ENCODE measurements at places on chromosomes 1 and 21.

DNA sequence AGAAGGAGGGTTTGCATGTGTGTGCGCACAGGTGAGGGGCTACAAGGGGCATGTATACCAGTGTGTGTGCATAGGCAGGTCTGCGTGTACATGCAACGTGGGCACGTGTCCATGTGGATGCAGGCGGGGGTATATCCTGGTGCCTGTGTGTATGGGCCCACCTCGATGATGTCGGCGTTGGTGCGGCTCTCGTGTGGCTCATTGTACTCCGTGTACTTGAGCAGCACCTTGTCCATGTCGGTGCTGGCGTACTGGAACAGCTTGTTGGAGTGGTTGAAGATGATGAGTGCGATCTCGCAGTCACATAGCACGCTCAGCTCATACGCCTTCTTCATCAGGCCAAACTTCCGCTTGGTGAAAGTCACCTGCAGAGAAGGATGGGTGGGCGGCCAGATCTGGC is 18.3 kb downstream of the MEF2D start:
- no peak for DNase-seq

- peak; percentile 40 for DNase-seq
These were observed 29.1 kb downstream of the KNCN start for GRCh38 chr1:46522184-46522968.

- DNase-seq = no peak
These were observed 1369.4 kb upstream of the PRMT6 start for GRCh38 chr1:105686874-105687690.

GRCh38 chr1:62386351-62387121 is 50.3 kb upstream of the USP1 start:
- peak; percentile 51 for DNase-seq

DNA sequence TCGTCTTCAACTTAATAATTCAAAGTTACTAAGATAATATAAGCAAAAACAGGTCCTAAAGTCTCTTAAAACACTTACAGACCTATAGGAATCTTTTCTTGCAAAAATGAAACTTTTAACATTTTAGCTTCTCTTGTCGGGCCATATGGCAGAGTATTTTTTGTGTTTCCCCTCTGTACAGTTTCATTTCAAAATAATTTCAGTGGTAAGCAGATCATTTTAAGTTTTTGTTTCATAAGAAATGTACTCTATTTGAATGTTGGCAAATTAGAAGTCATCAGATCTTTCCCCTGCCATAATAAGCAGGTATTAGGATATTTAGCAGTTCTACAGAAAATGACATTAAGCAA is 37.9 kb downstream of the RGL1 start:
- DNase-seq = no peak

- DNase-seq = no peak
These were observed 16.7 kb upstream of the ACTRT2 start for GRCh38 chr1:3004285-3005205.

GRCh38 chr1:230821346-230821745 is 47.0 kb downstream of the C1orf198 start:
- DNase-seq = no peak

DNA sequence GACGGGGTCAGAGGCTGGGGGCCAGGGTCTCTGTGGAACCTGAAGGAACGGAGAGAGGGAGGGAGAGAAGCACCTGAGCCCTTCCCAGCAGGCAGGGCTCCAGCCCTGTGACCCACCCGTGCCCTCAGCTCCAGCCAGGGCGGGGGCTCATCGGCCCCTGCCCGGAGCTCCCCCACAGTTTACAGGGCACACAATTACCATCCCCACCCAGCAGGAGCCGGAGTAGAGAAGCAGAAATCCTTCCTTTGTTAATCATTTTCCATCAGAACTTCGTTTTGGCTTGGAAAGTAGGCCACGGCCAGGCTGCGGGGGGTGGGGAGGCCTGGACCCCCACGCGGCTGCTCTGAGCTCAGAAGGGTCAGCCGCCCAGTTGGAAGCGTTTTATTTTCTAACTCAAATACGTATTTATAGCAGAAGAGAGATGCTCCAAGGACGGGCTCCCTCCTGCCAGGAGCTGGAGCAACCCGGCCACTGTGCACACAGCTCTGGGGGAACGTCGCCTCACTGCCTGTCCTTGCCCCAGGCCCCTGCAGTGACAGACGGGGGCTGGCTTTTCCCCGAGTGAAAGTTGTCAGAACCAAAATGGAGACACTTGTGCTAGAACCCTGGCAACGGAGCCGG is 42.7 kb upstream of the ADARB1 start:
- no peak for DNase-seq

DNA sequence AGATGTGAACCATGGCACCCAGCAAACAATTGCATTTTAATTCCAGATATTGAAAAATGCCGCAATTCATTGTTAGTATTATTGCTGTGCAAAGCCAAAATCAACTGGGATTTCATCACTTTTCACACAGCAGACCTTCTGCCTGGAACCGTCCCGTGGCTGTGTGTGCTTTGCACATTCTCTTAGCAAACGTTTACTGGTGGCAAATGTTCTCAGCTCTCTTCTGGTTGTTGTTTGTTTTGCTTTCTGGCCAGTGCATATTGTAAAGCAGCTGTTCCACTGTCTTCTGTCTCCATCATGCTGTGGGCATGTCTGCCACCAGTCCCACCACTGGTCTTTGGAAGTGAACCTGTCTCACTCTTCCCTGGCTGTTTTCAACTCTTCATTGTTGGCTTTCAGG is 19.8 kb upstream of the TTLL10 start:
- DNase-seq = no peak

GRCh38 chr1:159829273-159829634 is 2.6 kb downstream of the SLAMF8 start:
- no peak for DNase-seq

DNA sequence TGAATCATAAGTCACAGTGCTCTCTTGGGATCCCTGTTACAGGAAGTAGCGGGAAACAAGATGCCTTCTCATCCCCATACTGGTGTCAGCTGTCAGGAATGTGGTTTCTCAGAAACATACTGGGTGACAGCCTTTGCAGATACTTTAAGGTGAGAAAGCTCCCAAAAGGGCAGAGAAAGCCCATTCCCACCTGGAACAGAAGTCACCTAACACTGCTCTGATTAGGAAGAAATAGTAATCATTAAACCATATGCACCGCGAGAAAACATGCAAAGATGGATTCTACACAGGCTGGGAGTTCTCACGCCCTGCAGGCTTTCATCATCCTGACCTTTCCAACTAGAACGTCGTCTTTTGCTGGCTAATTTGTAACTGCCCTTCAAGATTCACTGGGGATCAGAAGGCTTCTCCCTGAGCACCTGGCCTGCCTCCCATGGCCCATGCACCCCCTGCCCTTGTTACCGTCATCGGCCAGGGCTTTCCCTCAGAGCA is 46.2 kb upstream of the SLC44A3 start:
- DNase-seq = no peak

GRCh38 chr1:101161619-101162018 is 75.2 kb upstream of the S1PR1 start:
- DNase-seq = no peak

DNA sequence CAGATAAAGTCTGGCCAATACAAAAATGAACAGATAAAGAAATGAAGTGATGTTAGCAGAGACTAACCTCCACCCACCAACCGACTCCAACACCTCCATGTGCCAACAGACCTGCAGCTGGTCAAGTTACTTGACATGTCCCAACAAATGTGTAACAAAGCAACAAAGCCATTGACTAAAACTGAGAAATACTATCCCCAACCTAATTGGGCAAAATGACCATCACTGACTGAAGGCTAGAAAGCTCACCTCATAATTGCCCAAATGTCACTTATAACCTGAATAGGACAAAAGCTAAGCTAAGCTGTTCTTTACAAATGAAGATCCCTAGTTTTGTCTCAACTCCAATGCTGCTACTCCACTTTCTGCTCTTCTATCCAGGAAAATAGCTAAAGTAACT is 7.5 kb downstream of the KDM5B start:
- DNase-seq = no peak

- no peak for DNase-seq
These were observed 2.1 kb downstream of the PLEKHG5 start for GRCh38 chr1:6489383-6489765.

- no peak for DNase-seq
These were observed 322 bp downstream of the TFB2M start for GRCh38 chr1:246565751-246566127.

DNA sequence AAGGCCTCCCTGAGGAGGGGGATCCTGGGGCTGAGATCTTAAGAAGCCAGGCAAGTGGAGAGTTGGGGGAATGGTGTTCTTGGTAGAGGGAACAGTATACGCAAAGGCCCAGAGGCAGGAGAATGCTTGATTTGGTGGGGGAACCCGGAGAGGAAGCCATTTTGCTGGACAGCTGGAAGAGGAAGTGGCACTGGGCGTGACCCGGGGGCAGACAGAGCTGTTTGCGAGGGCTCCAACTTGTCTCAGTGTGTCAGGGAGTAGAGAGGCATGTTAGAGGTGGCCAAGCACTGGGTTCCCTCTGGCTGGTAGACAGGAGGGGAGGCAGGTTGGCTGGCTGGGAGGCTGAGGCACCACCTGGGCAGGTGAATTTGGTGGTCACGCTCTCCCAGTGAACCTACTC is 96.3 kb upstream of the ACTL8 start:
- no peak for DNase-seq

- DNase-seq = peak; percentile 18
These were observed 626 bp upstream of the HLCS start for GRCh38 chr21:36966821-36967768.
